Stimulated activated naive B cell treated with anti-CD40 and anti-IgM and Interleukin-4, amounts not matched to agents 10 μg/mL and 1 μg/mL and 100 μg/mL, for 72 hours (primary cell): ENCODE measurements at places on chromosomes 6 and 20.

DNA sequence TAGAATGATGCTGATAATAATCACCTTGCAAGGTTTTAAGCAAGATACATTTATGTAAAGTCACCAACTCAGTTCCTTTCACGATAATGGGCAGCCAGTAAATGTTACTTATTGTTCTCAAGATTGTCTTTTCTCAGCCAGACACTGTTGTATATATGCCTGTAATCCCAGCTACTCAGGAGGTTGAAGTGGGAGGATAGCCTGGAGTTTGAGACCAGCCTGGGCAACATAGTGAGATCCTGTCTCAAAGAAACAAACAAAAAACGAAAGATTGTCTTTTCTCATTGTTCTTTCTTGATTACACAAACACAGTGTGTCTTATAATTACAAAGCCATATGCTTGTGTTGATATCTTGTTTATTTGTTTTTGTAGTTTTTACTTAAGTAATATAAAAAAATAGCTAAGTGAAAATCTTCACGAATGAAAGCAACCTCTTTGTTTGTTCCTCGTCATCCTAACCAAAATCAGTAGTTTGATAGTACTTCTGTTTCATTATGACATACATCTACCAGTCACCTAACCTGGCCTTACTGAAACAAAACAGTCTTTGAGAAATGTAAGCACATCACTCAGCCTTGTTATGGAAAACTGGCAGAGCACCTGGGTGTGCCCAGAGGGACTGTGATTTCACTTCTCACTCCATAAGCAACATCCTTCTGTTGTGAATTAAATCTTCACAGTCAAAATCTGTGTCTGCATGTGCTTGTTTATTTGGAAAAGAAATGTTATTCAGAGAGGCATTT lies 436.2 kb upstream of the SOX4 start:
- no peak for DNase-seq

GRCh38 chr20:15942130-15942529 lies 631.1 kb downstream of the KIF16B start:
- DNase-seq = no peak

DNA sequence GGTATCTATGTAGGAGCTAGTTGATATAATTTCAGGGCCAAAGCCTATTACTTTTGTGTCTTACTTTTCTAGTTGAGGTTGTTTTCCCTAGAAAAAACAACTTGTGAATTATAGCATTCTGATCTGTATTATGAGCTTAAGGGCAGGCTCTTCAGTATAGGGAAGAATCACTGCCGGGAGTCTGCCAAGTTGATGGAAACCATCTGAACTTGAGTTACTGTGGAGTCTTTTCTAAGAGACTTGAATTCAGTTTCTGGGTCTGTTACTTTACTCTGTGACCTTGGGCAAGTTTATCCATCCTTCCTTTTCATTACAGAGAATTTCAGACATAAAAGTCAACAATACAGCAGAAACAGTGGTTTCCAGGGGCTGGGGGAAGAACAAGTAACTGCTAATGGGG lies 2.1 kb upstream of the CASS4 start:
- no peak for DNase-seq

GRCh38 chr20:48198929-48199451 lies 413.7 kb upstream of the SULF2 start:
- DNase-seq = no peak

DNA sequence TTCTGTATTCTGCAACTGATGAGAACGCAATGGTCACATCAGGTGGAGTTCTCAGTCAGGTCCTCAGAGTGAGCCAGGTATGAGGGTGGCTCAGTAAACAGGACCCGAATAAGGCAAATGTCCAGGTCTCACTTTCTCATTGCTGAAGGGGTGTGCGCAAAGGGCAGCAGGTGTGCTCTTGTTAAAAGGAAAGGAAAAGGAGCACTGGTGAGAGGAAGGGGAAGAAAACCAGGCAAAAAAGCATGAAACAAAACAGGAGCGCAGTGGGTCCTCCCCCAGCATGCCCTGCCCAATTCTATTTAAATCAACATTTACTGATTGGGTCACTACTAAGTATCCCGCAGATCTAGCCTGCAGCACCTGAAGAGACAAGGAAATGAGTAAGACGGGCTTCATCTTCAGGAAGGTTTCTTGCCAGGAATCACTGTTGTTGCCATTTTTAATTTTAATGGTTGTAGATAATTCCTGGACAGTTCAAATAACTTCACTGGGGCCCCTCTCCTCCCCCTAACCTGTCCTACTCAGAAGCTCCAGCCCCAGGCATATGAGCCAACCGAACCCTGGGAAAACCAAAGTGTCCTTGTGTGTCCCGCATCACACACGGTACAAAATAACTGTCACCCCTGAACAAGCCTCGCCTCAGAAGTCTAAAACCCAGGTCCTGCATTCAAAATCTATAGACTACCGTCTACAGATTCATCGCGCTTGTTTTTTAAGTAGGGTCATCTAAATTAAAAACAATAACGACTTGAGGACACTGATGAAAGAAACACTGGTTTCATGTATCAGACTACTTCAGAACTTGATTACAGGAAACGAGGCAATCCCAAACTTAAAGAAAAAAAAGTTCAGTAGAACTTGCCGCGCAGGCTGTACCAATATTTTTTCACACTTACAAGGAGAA lies 980 bp downstream of the MBOAT1 start:
- no peak for DNase-seq

- no peak for DNase-seq
Measured at GRCh38 chr6:19757036-19757435, 80.1 kb upstream of the ID4 start.

DNA sequence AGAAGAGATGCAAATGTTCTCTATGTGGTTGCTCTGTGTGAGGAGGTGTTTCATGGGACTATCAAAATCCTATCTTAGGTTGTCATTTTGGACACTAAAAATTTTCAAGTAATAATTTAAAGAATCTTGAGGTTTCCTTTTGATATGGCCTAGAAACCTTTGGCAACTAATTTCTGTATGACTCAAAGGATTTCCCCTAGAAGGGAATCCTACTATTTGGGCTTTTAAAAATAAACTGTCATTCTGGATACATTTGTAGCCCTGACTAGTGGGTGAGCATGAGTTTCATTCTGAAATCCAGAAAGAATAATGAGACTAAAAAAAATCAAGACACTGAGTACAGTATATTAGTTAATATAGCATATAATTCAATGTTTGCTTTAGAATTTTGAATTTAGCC lies 25.5 kb upstream of the RAB23 start:
- DNase-seq = no peak

DNA sequence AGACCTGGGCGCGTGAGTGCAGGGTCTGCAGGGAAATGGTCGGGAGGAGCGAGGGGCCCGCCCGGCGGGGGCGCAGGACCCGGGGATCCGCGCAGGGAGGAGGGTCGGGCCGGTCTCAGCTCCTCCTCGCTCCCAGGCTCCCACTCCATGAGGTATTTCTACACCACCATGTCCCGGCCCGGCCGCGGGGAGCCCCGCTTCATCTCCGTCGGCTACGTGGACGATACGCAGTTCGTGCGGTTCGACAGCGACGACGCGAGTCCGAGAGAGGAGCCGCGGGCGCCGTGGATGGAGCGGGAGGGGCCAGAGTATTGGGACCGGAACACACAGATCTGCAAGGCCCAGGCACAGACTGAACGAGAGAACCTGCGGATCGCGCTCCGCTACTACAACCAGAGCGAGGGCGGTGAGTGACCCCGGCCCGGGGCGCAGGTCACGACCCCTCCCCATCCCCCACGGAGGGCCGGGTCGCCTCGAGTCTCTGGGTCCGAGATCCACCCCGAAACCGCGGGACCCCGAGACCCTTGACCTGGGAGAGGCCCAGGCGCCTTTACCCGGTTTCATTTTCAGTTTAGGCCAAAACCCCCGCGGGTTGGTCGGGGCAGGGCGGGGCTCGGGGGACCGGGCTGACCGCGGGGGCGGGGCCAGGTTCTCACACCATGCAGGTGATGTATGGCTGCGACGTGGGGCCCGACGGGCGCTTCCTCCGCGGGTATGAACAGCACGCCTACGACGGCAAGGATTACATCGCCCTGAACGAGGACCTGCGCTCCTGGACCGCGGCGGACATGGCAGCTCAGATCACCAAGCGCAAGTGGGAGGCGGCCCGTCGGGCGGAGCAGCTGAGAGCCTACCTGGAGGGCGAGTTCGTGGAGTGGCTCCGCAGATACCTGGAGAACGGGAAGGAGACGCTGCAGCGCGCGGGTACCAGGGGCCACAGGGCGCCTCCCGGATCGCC lies 54.2 kb upstream of the HLA-A start:
- DNase-seq = peak; percentile 84

DNA sequence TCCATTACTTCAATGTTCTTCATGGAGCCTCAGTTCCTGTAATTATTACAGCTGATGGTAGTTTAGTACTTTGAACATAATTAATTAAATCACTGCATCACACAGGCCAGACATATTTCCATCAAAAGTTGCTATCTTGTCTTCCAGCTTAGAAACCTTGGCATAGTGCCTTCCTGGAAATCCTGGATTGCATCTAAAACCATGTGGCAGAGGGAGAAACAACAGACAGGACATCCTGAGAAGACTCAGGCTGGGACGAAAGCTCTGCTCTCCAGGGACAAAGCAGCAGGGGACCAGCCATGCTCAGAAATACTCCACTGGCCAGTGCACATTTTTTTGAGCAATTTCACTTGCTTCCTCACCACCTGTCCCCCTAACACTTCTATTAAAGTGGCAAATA lies 55.3 kb downstream of the TBX18 start:
- no peak for DNase-seq

DNA sequence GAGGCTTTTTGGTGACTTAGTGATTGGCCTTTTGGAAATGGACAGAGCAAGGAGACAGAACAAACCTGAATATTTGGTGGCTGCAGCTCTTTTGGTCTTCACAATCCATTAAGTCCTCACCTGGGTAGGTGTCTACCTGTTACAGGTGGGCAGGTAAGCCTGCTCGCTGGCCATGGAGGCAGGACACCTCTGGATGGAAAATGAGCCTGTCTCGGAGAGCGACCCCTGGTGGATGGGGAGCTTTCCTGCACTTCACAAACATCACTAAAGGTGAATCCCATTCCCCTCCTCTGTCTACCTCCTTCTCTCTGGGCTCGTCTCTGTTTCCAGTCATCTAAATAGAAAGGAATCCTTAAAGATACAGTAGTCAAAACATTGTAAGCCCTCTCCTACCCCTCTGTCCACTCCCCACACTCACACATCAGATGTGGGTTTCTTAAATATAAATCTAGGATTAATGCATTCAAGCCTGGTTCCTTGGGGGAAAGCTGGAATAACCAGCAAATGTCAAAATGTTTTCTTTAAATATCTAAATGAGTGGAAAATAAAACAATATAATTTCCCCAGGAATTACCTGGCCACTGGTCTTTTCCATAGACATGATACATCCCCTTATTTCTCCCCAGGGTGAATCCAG lies 304.9 kb downstream of the CDH26 start:
- peak; percentile 15 for DNase-seq

DNA sequence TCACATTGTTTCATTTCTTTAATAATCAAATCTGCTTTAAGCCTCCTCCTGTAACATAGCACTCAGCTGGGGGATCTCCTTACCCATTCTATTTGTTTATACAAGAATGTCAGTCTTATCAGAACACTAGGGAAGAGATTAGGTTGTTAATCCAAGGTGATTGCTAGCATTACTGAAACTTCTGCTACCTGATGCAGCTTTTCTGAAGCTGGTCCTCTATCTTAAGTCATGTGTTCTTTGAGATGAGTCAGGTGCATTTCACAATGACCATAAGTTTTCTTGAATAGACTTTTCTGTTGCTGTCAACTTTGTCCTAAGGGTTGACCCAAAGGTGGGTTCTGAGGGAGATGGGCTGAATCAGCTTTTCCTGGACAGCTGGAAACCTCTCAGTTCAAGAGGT lies 60.7 kb upstream of the SYNCRIP start:
- DNase-seq = no peak

GRCh38 chr6:82617648-82618047 lies 254.0 kb downstream of the TPBG start:
- no peak for DNase-seq

DNA sequence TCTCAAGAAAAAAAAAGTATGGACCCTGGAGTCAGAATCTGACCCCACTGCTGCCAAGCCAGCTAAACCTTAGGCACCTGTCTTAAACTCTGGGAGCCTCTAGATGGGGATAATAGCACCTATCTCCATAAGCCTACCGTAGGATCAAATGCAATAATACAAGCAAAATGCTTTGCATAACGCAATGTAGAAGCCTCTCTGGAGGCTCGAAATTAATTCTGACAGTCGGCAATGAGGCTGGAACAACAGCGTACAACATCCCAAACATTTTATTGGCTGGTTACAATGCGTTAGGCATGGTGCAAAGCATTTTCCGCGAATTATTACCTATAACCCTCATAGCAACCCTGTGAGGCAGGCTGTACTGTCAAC lies 521 bp downstream of the CDK5RAP1 start:
- DNase-seq = no peak

GRCh38 chr6:169490246-169490641 lies 211.6 kb downstream of the WDR27 start:
- DNase-seq = no peak

GRCh38 chr6:30543821-30544220 lies 12.5 kb downstream of the GNL1 start:
- no peak for DNase-seq

DNA sequence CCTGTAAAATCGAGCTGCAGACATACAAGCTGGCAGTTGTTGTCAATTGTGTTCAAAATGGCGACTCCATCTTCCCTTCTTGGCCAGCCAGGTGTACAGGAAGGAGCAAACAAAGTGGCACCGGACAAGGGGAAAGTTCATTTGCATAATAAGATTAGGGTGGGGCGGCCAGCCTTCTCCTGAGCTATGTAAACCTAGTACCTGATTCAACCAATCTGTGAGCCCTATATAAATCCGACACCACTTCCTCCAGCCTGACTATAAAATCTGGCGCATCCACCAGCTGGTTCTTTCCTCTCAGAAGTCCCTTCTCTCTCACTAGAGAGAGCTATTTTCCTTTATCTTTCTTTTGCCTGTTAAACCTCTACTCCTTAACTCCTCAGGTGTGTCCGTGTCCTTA lies 8.1 kb upstream of the HBS1L start:
- DNase-seq = no peak

DNA sequence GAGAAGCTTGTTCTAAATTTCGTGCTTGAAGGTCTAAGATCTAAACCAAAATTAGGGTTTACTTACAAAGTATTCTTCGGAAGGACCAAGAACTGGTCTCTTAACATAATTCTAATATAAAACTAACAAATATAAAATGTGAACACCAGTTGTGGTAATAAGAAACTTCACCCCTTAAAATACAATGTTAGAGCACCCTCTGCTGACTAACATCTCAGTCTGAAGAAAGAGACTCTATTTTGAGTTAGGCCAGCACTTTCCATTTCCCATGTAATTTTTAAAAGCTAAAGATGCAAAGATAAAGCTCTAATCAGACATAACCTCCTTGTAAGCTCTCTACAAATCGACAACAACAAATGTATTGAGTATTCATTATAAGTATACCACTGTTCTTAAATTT lies 24.6 kb downstream of the ATG5 start:
- DNase-seq = no peak
